ENCODE measurements at places on chromosomes 2 and 18. TPM values are rescaled to one million over a fixed set of nuclear protein-coding genes. Genes with fewer than 3 reads are reported as not detected.

DNA sequence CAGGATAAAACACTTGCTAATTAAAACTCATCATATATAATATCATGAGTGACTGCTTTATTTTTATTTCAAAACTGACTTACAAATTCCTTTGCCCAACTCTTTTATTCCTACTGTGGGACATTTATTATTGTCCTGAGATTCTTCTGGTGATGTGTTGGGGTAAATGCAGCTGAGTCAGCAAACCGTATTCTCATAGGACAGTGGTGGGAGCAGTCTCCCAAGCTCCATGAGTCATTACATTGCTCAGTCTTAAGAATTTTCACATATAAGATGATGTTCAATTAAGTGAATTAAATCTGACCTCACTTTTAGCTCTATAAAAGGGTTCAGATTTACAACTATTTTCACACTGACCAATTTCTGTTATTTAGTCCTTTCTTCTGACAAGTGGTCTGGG is 1530.7 kb downstream of the LRP1B start:
- no peak for DNase-seq

- DNase-seq = no peak
Measured at GRCh38 chr2:205845446-205845845, 163.1 kb downstream of the NRP2 start.

GRCh38 chr2:239625971-239626734 is 225.3 kb upstream of the HDAC4 start:
- DNase-seq = no peak

MC5R gene
- total RNA-seq = not detected

FBLN7 gene
- 9.6 TPM for total RNA-seq

GRCh38 chr18:3060667-3061580 is 48.0 kb upstream of the LPIN2 start:
- no peak for DNase-seq

DNA sequence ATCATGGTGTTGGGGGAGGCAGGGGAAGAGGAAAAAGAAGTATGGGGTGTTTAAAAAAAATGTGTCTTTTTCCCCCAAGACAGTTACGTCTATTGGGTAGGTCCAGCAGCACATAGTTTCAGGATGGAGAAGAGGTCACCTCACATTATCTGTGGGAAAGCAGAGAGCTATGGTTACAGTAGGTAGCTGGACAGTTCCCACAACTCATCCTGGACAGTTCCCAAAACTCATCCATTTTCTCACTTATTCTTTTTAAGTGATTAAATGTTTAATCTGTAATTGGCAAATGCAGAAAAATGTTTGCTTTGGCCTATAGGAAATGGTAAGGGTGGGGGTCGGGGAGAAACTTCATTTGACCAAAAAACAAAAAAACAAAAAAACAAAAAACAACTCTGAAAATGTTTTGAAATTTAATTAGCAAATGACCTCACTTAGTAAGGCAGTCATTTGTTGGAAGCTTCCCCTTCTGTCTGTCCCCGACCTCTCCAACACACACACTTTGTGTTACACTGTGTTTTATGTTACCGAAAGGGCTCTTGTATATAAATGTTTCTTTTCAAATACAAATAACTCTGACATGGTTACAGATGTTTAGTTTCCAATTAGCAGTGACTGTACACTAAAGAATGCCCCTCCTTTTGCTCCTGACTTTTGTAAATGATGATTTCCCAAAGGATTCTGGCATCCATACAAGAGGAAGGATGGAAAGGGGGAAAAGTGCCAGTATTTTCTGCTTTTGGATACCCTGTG is 173.3 kb upstream of the ZFP36L2 start:
- DNase-seq = no peak

MORN2 gene
- total RNA-seq = 2.0 TPM

Measured in uterus (tissue), 4 donors.